NT2/D1 (cell line): ENCODE measurements at places on chromosomes 7 and 10.

GRCh38 chr7:81768951-81769778 lies 682 bp downstream of the HGF start:
- no peak for DNase-seq

DNA sequence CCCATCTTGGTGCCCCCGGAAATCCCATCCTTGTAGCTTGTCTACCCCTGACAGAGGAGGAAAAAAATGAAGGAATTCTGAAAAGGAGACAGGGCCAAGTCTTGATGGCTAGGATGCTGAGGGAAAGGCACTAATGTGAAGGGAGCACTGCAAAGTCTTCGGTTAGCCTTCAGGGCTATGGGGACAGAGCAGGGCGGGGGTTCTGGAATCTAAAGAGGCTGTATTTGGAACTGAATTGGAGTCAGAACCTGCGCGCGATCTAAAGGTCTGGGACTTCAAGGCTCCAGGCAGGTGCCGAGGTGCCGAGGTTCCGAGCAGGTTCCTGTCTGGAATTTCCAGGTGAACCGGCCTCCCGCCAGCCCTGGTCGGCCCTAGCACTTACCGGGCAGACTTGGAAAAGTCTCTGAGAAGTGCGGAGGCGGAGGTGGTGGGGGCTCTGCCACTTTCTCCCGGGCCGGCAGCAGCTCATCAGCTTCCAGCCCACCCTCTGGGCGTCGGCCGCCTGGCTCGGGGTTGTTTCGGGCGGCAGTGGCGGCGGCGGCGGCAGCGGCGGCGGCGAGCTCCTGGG lies 781 bp downstream of the GBX1 start:
- no peak for DNase-seq

DNA sequence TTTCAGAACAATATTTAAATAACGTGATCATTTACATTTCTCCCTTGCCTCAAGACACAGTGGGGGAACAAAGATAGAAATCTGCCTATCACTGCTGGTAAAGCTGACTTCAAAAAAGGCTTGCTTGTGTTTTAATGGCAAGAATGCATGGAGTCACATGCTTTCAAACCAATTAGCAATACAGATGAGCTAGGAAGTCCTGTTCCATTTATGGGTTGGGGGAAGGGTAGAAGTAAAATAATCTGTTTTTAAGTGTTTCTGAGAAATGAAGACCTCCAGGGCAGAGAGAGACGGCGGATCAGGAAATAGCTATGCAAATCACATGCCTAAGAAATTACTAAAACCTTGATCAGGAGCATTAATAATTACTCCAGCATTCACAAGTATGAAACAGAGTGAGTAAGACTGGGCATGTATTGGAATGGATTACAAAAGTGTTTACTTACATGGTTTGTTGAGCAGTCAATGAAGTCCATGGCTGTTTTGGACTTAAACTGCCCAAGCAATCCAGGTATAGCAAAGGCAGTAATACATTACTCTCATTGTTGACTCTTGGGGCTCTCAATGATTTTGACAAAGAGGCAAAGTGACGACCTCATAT lies 142.0 kb downstream of the ARID5B start:
- DNase-seq, result no peak

- DNase-seq, result no peak
Measured at GRCh38 chr7:47663213-47663612, 81.3 kb upstream of the TNS3 start.

DNA sequence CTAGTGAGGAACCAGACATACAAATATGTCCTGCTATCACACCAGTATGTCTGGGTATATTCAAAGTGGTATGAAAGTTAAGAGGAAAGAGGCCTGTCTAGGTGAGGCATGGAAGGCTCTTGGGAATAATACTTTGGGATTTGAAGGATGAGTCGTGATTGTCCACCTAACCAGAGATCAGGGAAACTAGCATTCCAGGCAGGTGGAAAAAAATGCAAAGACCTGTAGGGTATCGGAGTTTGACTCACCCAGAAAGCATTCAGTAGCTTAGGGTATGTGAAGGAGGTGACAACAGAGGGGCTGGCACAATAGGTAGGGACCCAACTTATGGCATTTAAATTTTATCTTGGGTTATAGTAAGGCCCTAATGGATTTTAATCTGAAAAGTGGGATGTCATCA lies 950 bp upstream of the GCC1 start:
- no peak for DNase-seq

- DNase-seq, result no peak
Measured at GRCh38 chr7:102215256-102215655, 71.4 kb upstream of the SH2B2 start.

DNA sequence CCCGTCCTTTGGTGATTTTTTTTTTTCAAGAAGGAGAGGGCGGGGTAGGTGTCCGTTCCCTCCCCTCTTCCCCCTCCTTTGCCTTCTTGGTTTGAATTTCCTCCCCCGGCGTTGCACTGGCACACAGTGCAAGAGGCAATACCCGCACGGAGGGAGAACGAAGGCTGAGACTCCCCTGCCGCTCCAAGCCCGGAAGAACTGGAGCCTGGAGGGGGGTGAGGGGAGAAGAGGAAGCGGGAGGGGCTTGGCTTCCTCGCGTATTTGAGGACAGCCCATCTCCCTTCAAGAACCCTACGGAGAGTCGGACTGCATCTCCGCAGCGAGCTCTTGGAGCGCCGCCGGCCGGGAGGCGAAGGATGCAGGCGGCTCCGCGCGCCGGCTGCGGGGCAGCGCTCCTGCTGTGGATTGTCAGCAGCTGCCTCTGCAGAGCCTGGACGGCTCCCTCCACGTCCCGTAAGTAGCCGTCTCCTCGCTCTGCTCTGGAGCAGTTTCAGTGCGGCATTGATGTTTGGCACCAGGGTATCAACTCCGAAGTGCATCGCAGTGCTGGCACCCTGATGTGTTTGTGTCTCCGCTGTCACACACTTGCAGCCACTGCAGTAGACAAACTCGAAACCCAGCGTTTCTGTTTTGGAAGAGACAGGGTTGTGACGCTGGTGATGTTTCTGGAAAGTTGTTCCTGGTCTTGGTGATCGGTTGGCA lies at the start of gene CNTNAP2:
Gene CNTNAP2, plus strand, starts transcription at position 281 of the 702 bp plus-strand sequence. Its CDS starts 76 bp downstream, at position 357.
- peak; percentile 56 for DNase-seq

DNA sequence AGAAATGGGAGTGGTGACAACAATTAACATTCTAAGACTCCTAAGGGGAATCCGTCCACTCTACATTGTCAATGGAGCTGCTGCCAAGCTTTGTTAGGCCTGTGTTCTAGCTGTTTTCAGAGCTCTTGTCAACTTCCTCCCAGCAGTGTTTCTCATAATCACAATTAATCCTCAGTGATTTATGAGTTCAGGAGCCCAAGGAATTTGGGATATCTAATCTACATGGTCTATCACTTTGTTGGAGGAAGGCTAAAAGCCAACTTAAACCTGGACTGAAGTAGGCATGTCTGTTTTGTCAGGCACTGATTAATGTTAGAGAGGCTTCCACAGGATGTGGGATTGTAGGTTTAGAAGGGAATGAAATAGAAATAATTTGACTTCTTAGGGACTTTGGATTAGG lies 10.2 kb upstream of the OR2F2 start:
- no peak for DNase-seq

DNA sequence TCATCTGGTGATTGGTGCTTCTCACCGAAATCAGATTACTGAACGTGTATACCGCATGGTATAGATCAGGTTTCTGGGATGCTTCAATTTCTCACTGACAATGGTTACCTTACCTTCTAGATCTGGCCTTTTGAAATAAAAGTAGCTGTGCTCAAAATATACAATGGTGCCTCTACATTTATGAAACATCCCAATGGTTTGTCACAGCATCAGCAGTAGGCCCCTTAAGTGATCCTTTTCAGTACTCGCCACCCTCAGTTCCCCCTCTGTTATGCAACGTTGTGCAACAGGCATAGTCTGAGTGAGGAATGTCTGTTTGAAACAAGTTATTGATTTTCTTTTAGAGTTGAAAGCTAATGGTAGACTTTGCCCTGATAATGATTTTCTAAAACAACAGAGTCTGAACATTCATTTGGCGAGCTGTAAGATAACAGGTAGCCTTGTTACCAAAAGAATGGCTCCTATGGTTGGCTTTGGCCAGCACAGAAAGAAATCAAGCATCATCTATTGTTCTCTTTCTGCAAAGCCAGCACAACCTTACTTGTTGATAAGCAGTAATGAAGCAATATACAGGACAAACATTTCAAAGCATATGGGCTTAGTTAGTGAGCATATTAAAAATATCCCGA lies 693.9 kb downstream of the PARD3 start:
- DNase-seq, result no peak

DNA sequence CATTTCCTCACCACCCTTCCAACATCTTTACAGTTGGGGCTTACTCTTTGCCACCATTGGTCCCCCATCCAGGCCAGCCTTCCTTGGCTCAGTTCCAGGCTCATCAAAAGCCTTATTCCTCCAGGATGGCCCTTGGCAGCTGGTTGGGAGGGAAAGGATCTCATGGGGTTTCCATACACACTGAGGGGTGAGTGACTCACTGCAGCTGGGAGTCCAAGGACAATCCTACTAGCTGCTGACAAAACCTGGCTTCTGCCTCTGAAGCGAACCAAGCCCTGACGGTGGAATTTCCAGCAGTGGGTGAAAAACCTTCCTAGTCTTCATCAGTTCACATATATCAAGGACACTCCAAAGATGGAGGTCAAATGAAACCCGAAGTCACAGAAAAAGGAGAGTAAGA lies 22.9 kb downstream of the CRHR2 start:
- no peak for DNase-seq

DNA sequence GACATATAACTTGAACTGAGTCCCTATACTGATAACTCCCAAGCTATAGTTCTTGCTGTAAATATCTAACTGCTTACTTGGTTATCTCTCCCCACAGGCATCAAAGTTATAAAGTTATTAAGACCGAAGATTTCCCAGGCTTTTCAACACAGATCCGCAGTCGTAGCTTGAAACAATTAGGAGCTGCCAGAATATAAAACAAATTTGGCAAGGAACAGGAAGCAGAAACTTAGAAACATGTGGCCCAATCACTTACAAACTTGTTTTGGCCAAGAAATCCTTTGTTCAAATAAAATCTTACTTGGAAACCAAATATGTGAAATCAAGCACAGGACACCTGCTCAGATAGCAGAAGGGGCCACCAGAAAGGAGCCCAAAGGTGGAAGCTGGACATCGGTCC lies 9.0 kb downstream of the SLC16A12 start:
- no peak for DNase-seq

GRCh38 chr10:91907914-91908336 lies 1.4 kb downstream of the FGFBP3 start:
- DNase-seq, result no peak
